Stimulated activated CD8-positive, alpha-beta memory T cell treated with anti-CD3 and anti-CD28 coated beads, Interleukin-4, amount 100 ng/mL, for 1 hour (primary cell): ENCODE measurements at places on chromosomes 6 and 20.

- DNase-seq = no peak
Measured at GRCh38 chr6:39251406-39251805, 22.1 kb upstream of the KCNK5 start.

DNA sequence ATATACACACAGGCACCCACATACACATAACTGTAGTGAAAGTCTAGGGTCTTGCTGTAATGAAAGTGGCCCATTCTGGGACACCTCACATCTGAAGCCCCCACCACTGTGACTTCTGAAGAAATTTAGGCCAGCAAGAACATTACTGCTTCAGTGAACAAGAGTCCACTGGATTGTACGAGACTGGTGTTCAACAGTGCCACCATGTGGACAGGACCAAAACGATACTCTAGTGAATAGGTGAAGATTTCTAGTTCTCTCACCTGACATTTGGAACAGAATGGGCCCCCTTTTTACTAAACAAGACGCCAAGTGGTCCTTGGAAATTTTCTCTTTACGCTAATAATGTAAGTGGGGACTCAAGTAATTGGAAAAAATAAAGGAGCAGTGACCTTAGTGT lies 156.9 kb downstream of the MAFB start:
- DNase-seq = no peak

DNA sequence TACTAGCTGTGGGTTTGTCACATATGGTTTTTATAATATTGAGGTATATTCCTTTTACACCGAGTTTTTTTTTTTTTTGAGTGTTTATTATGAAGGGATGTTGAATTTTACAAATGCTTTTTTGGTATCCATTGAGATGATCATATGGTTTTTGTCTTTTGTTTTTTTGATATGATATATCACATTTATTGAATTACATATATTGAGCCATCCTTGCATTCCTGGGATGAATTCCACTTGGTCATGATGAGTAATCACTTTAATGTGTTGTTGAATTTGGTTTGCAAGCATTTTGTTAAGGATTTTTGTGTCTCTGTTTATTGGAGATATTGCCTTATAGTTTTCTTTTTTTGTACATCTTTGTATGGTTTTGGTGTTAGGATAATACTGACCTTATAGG lies 3.3 kb upstream of the ZNF337 start:
- DNase-seq = no peak

- DNase-seq = no peak
Measured at GRCh38 chr20:38342713-38343310, 3.5 kb upstream of the LBP start.

GRCh38 chr6:1602049-1602713 lies 7.5 kb upstream of the FOXC1 start:
- DNase-seq = no peak

GRCh38 chr20:55693641-55694040 lies 311.7 kb downstream of the CBLN4 start:
- DNase-seq = no peak

DNA sequence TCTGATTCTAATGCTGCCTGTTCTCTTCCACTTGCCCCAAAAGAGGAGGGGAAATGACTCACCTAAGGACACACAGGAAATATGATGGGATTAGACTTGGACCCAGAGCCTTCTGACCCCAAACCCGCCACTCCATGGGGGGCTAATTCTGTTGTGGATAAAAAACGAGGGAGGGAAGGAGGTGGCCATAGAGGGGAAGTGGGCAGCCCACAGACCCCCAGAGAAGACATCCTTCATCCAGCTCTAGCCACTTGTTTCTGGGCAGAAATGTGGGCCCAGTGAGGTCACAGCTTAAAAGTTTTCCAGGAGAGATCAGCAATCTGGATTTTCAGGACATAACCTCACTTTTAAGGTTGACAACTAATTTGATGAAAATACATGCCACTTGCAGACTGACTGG lies 202.1 kb downstream of the ANKRD60 start:
- DNase-seq = no peak

DNA sequence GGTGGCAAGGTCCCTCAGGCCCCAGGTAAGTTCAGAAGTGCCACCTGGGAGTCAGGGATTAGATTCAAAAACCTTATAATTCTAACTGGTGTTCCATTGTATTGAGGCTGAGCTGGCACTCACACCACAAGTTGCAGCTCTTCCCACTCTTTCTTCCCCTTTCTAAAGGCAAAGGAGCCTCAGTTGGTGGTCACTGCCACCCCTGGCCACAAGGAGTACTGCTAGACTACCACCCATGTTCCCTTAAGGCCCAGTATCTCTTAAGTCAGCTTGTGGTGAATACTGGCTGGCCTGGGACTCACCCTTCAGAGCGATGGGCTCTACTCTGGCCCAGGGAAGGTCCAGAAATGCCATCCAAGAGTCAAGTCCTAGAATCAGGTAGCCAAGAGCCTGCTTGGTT lies 421.1 kb upstream of the KHDRBS2 start:
- DNase-seq = no peak

GRCh38 chr20:58149437-58150091 lies 78.9 kb downstream of the ANKRD60 start:
- no peak for DNase-seq

GRCh38 chr6:49550492-49551077 lies at the start of gene C6orf141:
Gene C6orf141, plus strand, starts transcription at chr6:49550668. Its CDS starts 125 bp downstream, at chr6:49550793.
- DNase-seq = no peak

DNA sequence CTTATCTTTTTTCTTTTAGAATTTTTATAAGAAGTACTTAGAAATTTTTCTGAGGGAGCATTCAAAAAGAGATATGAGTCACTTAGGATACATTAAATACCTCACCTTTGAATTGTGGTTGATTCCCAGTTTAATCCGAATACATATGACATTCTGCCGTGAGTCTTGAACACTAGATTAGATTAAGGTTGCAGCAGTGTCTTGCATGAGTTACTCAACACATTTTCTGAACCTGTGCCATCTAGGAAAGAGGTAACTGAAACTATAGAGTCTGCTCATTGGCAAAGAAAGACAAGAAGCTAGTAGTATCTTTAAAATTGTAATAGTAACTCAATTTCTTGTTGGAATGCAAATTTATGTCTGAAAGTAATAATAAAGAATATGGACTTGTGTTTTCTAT lies 14.9 kb downstream of the PEX3 start:
- DNase-seq = no peak

GRCh38 chr6:32589596-32590449 lies at the start of gene HLA-DRB1:
Gene HLA-DRB1, minus strand, starts transcription at chr6:32589848. Its CDS starts 106 bp downstream, at chr6:32589742.
- DNase-seq = no peak

GRCh38 chr20:44709380-44709779 lies 5.8 kb upstream of the CCN5 start:
- DNase-seq = no peak

GRCh38 chr6:168163096-168163731 lies 84.2 kb upstream of the FRMD1 start:
- DNase-seq = no peak

DNA sequence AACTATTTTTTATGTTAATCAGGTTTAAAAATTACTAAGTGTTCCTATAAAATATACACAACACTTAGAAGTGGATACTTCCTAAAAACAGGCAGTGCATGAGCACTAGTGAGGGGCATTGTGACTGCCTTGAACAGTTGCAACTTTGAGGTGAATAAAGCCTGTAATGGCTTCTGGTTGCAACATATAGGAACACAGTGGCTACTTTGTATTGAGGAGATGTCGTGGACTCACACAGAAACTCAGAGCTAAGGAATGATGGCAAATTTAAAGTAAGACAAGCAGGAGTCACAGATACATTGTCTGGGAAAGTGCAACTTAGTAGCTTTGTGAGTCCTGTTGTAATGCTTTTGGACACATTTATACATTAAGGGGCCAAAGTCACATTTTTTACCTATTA lies 861 bp upstream of the HLA-A start:
- no peak for DNase-seq

DNA sequence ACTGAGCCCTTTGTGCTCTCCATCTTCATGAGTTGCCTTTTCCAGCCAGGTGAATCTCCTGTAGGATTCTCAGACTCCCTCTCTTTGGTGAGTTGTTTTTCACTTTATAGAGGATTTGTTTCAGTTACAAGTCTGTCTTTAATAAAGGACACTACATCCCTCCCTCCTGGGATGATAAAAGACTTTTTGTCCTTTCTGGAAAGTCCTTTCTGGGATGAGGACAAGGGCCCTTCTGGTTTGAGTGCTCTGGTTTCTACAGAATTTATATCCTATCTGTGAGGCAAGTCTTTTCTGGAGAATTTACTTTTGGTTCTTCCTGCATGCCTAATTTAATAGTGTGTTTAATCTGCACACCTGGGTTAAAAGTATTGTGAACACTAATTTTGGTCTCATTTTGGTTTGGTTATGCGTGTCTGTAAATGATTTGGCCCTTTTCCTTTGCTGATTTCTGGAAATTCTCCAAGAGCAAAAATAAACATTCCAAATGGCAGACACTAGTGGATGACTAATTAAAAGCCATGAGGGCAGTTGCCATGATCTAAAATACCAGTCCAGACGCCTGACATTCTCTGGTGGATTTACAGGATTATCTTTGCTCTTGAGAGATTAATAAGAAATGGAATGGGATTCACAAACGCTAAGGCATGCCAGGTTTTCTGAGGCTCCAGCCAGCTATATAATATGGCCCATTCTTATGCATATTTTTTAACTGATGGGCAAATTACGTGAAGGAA lies 44.8 kb downstream of the TCP11 start:
- DNase-seq = no peak

DNA sequence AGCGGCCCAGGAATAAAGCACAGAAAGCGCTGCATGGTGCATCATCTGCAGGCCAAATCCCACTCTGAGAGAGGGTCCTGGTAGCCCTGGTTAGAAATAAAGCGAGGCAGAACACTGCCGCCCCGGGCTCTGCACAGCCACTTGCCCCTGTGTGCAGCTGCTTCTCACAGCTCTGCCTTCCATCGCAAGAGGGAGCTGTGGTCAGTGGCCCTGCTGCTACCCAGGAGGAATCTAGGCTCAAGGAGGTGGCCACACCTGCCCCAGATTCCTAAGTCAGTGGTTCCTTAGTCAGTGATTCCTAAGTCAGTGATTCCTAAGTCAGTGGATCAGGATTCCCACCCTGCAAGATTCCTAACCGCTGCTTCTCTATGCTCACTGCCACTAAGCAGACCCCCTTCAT lies 8.8 kb downstream of the CDH4 start:
- no peak for DNase-seq

- no peak for DNase-seq
Measured at GRCh38 chr6:129662980-129663431, 47.0 kb downstream of the ARHGAP18 start.
